ENCODE measurements at places on chromosomes 5 and 9.

GRCh38 chr9:85213650-85214607, 527.8 kb downstream of the AGTPBP1 start:
- no peak for DNase-seq

GRCh38 chr5:153030755-153031725, 459.4 kb upstream of the GRIA1 start:
- DNase-seq, result no peak

DNA sequence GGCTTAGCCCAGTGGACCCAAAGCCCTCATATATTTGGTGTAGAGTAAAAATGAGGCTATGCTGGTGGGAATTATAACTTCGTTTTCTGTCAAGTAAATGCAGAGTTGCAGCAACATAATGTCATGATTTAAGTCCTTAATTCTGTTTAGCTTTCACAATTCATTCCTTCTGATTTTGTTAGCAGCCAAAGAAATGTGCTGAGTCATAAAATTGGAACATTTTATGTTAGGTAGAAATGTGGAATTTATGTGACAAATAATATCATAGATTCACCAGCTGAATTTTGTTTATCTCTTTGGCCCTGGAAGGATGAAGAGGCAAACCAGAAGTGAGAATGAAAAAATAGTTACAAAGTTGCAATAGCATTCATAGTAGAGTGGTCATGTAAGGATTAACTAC, 247.0 kb downstream of the TRPM3 start:
- DNase-seq, result no peak

GRCh38 chr9:77015327-77016048, 4.0 kb upstream of the FOXB2 start:
- DNase-seq, result no peak

GRCh38 chr5:152084476-152084875, 159.8 kb upstream of the GLRA1 start:
- no peak for DNase-seq

DNA sequence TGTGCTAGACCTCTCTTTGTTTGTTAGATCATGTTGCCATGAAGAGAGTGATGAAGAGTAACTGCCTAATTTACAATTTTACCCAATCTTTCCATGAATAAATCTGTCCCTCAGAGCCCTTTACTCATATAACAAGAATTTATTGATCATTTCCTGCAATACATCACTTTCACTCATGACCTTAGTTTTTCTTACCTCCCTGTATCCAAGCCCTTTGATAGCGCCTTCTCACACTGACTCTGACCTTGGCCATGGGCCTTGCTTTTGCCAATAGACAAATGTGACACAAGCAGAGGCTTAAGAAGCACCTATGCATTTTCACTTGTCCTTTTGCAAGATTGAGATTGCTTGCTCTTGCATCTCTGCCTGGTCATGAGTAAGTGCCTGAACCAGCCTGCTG, 288.1 kb downstream of the NNT start:
- peak; percentile 19 for DNase-seq

GRCh38 chr9:95836072-95836471, 39.4 kb upstream of the ERCC6L2 start:
- DNase-seq, result peak; percentile 22

- DNase-seq, result no peak
Observed at GRCh38 chr5:87770601-87771121, 357.9 kb upstream of the CCNH start.

- DNase-seq, result no peak
Observed at GRCh38 chr5:1195916-1196315, 5.5 kb upstream of the SLC6A19 start.

DNA sequence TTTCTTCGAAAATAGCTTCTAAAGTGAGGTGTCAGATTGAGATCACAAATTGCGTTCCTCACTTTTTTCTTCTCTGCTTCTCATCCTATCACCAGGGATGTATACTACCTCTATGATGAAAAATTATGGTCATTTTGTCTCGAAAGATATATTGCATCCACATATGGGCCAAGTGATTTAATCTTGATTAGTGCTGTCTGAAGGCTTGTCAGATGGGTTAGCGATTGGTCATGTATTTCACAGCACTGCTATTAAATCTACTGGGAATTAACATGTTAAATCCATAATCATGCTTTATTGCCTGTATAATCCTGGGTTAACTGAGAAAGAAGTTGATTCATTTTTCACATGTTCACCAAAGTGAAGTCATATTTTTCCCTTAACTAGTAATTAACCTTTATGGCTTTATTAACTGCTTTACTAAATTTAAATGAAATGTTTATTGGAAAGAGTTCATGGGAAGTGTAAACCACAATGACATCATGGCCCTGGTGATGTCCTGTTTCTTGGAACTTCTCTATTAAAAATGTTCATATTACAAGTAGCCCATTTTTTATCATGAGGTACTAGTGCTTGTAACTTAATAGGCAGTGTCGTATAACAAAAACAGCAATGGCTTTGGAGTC, 193.3 kb downstream of the SMC2 start:
- no peak for DNase-seq

GRCh38 chr9:3783156-3783555, 257.4 kb upstream of the RFX3 start:
- DNase-seq, result no peak

DNA sequence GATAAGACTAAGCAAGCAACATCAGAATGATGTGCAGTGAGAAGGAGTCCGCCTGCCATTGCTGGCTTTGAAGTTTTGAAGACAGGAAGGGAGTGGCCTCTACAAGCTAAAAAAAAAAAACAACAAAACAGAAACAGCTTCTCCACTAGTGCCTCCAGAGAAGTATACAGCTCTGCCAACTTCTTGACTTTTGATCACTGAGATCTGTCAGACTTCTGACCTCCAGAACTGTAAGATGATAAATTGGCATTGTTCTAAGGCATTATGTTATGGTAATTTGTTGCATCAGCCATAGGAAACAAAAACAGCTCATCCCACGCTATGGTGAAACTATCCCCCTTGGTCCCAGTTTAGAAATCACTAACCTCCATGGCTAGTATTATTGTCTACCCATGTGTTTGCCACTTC, 131.0 kb upstream of the VCAN start:
- no peak for DNase-seq

GRCh38 chr9:94922691-94923107, 196.2 kb downstream of the AOPEP start:
- peak; percentile 44 for DNase-seq

- no peak for DNase-seq
Observed at GRCh38 chr5:158884827-158885518, 214.7 kb downstream of the EBF1 start.

GRCh38 chr5:31678180-31678579, 39.2 kb downstream of the PDZD2 start:
- no peak for DNase-seq

- DNase-seq, result peak; percentile 88
Observed at GRCh38 chr5:17127743-17128231, 89.6 kb upstream of the BASP1 start.

DNA sequence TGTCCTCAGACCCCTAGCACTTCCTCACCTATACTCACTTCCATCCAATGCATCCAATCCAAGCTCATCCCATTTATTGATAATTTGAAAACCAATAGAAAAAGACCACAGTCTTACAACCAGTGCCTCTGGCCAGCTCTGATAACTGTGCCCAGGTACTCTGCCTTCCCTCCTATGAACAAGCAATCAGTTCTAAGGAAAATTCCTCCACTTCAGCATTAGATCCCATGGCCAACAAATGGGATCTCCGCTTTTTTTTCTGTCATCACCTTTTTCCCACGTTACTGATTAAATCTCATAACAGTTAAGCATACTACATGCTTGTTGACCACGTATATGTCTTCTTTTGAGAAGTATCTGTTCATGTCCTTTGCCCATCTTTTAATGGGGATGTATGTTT, 41.7 kb upstream of the GLIS3 start:
- DNase-seq, result no peak

DNA sequence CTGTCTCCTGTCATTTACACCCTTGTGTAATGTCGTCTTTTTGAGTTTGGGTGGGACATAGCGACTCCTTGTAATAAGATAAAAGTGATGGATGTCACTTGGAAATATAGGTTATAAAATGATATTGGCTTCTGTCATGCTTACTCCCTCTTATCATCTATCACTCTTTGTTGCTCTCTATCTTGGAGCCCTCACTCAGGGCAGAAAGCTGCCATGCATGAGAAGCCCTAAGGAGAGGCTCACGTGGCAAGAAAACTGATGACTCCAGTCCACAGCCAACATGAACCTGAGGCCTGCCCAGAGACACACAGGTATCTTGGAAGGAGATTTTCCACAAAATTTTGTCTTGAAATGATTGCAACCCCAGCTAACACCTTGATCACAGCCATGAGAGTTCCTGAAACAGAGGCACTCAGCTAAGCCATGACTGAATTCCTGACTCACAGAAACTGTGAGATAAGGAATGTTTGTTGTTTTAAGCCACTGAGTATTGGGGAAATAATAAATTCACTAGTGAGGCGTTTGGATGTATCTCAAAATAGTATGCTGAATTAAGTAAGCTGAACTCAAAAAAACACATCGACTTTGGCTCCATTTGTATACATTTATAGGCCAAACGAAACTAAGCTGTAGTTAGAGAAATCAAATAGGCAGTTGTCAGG, 216.7 kb downstream of the CDH18 start:
- DNase-seq, result no peak

GRCh38 chr9:70046274-70047070, 2.8 kb downstream of the MAMDC2 start:
- DNase-seq, result no peak

DNA sequence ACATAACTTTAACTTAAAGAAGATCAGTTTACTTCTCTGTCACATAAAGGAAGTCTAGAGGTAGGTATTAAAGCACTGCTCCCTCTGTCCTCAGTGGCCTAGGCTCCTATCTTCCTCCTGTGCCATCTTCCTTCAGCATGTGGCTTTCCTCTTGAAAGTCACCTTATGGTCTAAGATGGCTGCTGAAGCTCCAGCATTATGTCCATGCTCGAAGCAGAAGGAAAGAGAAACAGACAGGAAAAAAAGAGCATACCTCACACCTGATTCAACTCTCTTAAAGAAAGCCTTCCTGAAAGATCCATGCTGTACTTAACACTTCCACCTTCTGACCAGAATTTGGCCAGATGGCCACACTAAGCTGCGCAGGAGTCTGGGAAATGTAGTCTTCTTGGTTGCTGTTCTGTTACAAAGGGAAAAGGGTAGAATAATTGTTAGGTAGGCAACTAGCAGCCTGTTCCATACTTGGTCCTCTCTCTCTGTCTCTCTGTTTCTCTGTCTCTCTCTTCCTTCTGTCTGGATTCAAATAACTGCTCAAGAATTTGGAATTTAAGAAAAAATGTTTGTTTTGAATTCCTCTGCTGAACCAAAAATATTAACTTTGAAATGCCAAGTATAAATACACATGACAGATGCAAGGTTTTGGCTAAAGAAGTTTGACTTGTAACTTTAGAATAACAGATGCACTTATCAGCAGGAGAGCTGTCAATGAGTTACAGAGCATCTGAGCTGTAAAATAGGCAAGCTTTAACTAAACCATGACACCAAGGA, 16.0 kb downstream of the TMEM174 start:
- DNase-seq, result peak; percentile 65

- no peak for DNase-seq
Observed at GRCh38 chr5:88452820-88453219, 184.2 kb upstream of the TMEM161B start.

GRCh38 chr5:5373351-5373989, 49.0 kb upstream of the ICE1 start:
- peak; percentile 38 for DNase-seq

DNA sequence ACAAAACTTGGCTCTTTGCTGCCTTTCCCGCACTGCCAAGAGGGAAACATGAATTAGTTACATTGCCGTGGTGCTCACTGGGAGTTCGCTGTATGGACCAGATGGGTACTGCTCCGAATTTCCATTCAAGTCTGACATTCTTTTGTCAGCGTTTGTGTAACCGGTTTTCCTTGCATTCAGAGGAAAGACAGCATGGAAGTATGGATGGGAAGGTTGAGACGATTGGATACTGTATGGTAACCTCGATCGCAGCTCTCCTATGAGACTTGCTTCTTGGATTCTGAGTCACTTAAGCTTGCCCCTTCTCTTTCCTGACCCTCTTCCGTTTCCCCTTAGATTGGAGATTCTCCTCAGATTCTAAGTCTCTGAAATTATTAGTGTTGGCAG, 625 bp upstream of the UBLCP1 start:
- peak; percentile 10 for DNase-seq

GRCh38 chr9:124284940-124285441, 27.2 kb downstream of the NEK6 start:
- DNase-seq, result peak; percentile 67

DNA sequence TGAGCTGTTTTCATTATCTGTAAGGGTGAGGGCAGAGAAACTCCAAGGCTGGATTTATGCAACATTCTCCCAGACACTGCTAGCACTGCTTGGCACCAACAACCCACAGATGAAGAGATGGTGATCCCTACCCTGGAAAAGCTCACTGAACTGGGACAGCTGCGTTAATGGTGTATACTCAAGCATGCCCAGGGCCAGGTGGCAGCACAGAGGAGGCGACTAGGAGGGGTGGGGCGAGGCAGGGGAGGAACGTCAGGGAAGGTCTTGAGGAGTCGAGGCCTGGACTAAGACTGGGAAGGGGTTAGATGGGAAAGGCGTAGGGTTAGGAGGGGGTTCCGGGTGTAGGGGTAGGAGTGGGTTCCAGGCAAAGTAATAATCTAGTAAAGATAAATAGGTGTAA, 73.1 kb upstream of the TBC1D9B start:
- DNase-seq, result no peak

- DNase-seq, result no peak
Observed at GRCh38 chr5:145473042-145473642, 362.0 kb downstream of the PRELID2 start.

DNA sequence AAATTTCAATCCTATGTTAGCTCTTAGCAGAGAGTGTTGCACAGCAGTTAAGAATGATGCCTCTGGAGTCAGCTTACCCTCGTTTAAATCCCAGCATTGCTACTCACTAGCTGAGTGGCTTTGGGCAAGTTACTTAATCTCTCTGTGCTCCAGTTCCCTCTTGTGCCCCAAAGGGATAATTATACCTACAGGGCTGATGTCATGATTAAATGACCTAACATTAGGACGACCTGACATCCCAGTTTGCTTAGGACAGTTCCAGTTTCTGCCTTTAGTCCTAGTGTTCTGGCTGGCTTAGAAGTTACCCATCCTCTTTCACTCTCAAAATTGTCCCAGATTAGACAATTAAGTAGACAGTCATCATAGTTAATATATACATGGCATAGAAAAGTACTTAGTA, 4.3 kb upstream of the RAI14 start:
- no peak for DNase-seq

DNA sequence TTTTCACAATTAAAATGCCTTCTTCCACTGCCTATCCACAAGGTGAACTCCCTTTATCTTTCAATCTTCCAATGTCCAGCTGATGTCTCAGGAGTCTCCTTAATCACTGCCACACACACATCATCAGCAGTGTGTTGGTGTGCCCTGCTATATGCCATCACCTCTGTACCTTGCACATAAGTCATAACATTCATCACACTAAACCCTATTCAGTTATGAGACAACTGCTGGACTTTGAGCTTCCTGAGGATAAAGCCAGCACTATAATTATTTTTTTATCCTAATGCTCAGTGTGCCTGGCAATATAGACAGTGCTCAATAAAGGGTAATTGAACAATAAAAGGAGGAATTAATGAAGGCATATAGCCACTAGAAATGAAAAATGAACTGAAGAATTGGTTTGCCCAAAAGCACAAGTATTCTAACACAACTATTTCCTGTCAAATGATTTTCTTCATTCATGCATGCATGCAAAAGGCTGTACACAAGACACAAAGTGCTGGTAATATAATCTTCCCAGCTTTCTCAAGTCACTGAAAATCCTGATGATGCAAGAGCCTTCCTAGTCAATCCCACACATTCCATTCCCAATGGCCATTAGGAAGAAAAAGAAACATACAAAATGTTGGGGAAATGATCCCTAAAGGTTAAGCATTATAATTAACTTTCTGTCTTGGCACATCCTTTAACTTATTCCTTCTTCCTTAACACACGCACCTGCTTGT, 32.4 kb downstream of the LPAR1 start:
- no peak for DNase-seq

All from AG08395 (cell line).